ENCODE measurements at places on chromosomes 4 and X.

DNA sequence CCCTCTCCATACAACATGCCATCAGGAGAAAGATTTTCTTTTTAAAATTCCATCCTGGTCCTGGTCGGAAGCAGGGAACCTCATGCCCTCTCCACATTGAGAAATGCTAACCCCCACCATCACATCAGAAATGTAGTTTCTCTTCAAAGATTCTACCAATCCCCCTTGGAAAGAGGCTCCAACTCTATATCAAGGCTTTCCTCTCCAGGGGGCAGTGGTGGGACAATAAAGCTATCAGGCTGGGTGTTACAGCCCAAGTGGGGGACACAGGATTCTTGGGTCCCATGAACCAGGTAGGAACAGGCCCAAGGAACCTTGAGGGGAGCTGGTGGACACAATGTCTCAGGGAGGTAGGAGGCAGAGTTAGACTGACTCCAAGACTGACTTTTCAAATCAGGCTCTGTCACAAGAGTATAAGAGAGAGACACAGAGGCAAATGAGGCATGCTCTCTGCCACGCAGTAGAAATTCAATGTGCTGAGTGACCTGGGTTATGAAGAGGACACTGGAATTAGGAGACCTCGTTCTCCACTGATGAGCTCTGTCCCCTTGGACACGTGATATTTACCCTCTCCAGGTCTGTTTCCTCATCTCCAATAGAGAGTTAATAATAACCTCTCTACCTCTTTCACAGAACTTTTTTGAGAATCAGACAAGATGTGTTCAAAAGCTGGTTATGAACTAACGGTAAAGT lies 4.5 kb downstream of the GJB1 start:
- no peak for DNase-seq

GRCh38 chrX:40845331-40845911 lies 110.1 kb upstream of the MED14 start:
- DNase-seq, result no peak

DNA sequence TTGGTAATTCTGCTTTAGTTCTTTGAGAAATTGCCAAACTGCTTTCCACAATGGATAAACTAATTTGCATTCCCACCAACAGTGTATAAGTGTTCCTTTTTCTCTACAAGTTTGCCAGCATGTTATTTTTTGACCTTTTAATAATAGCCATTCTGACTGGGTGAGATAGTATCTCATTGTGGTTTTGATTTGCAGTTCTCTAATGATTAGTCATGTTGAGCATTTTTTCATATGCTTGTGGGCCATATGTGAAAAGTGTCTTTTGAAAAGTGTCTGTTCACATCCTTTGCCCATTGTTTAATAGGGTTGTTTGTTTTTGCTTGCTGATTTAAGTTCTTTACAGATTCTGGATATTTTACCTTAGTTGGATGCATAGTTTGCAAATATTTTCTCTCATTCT lies 25.9 kb downstream of the ENPEP start:
- no peak for DNase-seq

- no peak for DNase-seq
Observed at GRCh38 chrX:148682206-148682605, 181.8 kb downstream of the AFF2 start.

GRCh38 chrX:108307132-108308085 lies 130.8 kb downstream of the COL4A6 start:
- DNase-seq, result no peak

- DNase-seq, result no peak
Observed at GRCh38 chrX:151228935-151229334, 52.6 kb downstream of the GPR50 start.
